ENCODE measurements at places on chromosomes 16 and 17.

GRCh38 chr17:17004251-17004996 is 32.5 kb upstream of the TNFRSF13B start:
- DNase-seq, result no peak

- DNase-seq, result no peak
Observed at GRCh38 chr17:78131172-78132083, 857 bp downstream of the TMC8 start.

- DNase-seq, result no peak
Observed at GRCh38 chr16:49947907-49948678, 76.9 kb upstream of the CNEP1R1 start.

DNA sequence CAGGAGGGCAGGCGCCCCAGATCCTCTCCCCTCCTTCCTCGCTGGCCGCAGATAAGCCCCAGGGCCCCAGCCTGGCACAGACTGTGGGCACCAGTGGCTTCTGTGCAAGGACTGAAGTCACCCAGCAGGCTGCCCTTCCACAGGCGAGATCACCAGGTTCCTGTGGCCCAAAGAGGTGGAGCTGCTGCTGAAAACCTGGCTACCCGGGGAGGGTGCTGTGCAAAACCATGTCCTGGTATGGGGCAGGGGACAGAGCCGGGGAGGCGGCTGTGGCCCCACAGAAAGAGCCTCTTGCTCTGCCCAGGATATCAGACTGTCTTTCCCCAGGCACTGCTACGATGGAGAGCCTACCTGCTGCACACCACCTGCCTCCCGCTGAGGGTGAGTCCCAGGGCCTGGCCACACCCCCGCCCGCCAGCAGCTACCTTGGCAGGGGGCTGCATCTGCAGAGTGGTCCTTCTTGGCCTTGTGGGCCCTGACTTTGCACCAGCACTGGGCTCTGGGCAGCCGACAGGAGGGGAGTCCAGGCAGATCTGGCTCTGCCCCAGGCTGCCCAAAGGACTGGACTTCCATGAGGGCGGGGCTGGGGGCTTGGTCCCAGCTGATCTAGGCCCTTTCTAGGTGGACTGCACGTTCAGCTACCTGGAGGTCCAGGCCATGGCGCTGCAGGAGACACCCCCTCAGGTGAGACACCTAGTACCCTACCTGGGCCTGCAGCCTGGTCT is 615 bp downstream of the CARMIL2 start:
- DNase-seq, result no peak

DNA sequence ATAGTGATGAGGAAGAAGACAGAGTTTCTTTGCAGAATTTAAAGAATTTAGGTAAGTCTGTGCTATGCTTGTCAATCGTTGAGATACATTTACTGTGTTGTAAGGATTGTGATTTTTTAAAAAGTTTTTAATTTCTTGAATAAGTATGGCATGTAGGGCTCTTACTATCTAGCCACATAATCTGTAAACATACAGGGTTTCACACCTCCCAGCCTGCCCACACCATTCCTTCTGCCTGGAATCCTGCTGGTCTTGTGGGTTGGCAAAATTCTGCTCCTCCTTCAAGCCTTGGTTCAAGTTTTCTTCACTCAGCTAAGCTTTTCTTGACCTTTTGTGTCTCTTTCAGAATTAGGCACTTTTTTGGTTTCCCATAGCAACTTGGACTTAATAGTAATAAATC is 7.5 kb downstream of the ZNHIT3 start:
- DNase-seq, result no peak

- DNase-seq, result no peak
Observed at GRCh38 chr17:30380643-30381339, 2.1 kb downstream of the CPD start.

GRCh38 chr16:26598061-26598460 is 468.7 kb upstream of the C16orf82 start:
- DNase-seq, result no peak

All from NCI-H2171 (cell line).